ENCODE measurements at places on chromosomes 16 and 17.

DNA sequence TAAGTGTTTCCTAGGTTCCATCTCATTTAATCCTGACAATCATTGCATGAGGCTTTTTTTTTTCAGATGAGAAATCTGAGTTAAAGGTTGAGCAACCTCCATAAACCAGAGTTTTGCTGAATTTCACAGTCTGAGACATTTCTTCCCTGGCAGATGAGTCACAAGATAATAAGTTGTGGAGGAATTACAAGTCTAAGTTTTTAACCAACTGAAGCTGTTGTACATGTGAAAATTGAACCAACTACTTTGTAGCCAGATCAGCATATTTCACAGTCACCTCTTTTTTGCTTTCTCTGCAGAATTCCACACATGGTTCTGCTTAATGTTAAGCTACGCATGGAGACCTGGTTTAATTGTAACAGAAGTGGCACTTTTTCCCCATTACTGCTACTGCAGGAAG lies 765.6 kb downstream of the CDH11 start:
- no peak for DNase-seq

GRCh38 chr17:74413491-74413890 lies 18.4 kb upstream of the GPRC5C start:
- DNase-seq: no peak

DNA sequence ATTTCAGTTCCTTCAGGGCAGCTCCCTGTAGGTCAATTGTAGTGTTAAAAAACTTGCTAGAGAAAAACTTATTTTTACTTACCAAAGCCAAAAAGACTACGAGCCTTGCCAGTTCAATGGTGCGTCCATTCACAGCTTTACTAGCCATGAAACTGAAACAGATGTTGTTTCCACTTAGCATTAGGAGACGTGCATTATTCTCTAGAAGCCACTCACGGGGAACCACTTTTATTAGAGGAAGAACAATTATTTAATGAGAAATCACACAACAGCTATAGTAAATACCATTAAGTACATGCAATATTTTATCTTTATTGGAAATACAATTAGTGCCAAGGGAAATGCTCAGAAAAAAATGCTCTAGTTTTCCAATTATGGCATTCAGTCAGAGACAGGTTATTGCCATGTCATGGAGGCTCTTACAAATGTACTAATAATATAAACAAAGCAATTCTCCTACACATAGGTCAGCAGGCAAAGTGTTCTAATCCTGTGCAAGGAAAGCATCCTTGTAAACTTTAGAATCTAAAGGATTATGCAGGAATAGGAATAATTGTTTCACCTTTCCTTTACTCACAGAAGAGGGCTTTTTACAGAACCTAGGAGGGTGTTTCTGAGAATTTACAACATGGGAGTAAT lies 17.4 kb downstream of the LASP1NB start:
- DNase-seq: no peak

DNA sequence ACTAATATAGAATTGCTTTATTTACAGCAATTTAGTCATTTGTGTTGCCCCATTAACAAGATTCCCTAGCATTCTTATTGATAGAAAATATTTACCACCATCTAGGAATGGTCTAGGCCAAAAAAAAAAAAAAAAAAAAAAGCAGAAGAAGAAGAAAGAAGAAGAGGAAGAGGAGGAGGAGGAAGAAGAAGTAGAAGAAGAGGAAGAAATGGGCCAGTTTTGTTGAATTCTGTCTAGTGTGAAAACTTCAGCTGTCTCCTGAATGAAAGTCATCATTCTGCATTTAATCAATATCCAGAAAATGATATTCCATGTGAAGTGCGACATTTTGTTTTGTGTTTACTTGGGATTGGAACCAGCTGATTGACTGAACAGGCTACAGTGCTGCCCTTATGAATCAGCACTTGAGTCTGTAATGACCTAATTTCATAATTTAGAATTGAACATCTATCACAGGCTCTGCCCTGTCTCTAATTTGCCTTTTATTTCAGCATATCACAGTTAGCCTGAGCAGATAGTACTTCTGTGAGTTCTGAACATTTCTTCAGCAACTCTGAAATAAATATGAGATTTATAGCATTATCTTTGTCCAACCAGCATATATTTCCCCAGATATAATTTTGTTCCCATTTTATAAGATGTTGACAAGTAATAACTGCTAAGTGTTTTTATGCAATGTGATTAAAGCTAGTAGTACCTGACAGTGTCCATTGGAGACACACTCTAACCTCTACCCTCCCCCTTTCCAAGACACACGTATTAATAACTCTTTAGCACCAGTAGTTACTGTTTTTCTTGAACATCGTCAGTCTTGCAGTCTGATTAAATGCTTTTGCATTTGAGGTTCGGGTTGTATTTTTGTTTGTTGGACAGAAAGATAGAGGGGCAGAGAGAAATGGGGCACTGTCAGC lies 5.9 kb downstream of the ANKFN1 start:
- DNase-seq: no peak

DNA sequence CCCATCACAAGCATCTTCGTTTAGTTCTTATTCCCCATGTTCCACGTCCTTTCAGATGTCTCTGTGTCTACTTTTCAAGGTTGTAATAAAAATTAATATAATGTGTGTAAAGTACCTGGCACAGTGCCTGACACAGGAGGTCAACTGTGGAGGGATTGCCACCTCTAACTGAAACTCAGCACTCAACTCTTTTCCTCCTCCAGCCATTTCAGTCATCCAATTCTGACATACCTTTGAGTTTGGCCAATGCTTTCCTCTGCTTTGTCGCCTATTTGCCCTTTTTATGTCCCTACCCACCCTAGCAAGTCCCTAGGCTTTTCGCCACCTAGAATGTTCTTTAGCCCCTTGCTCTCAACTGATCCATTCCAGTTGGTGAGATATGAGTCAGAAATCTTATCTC lies 1.6 kb downstream of the UBE2Z start:
- DNase-seq: no peak

- no peak for DNase-seq
Measured at GRCh38 chr17:36722903-36723263, 121.5 kb downstream of the MRM1 start.

DNA sequence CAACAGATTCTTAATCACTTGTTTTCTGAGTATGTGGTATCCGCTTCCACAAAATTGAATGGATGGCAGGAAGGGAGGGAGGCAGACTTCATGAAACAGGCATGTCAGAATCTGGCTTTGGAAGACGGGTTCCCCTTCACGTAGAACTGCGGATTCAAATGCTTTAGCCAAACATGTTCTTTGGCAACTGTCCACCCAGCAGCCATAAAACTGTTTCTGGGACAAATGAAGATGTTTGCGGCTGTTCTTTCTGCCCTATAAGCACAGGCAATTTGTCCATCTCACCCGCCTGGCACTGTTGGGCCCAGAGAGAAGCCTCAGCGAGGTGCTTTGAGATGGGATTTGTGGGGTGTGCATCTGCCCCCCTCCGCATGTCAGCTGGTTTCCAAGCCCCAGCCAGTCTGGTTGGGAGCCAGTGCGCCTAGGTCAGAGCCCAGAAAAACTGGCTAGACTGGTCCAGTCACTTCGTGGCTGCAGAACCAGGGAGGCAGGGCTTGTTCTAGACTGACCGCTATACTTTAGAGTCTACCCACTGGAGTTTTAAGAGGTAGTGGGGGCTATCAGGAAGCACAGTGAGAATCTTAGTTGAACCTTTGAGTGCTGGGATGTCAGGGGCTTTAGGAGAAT lies 6.3 kb downstream of the CRHR1 start:
- no peak for DNase-seq

GRCh38 chr17:65243838-65244625 lies 106.9 kb downstream of the RGS9 start:
- DNase-seq: no peak

Data from NCI-H460 (cell line).